ENCODE measurements at places on chromosomes 4 and X.

DNA sequence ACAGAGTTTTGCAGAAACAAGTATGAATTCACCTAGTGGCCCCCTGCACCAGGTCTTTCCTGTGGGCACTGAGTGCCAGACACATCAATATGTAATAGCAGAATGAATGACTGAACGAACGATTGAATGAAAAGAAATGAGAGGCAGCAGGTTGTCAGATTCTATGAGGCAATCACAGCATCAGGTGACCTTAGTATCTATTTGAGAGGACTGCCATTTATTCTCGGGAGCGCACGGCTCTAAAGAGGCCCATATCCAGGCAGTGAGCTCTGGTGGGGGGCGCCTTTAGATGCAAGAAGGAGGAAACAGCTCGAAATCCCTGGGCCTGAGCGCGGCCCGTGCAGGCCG is 528 bp upstream of the SLC25A4 start:
- DNase-seq: no peak

GRCh38 chr4:112706840-112707207 is 69.9 kb downstream of the LARP7 start:
- no peak for DNase-seq

DNA sequence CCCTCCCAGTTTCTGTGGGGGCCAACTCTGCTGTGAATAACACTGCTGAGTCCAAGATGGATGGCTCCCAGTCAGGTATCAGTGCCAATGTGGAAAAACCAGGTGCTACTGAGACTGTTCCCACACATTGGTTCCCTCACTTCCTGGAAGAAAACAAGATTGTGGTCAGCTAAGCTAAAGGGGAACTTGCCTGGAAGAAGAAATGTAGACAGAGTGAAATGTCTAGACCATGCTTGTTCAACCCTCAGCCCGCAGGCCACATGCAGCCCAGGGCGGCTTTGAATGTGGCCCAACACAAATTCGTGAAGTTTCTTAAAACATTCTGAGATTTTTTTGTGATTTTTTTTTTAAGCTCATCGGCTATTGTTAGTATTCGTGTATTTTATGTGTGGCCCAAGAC is 28.6 kb upstream of the UTP14A start:
- no peak for DNase-seq

GRCh38 chrX:151987108-151987507 is 12.6 kb upstream of the GABRE start:
- no peak for DNase-seq

- no peak for DNase-seq
These were observed 217.2 kb downstream of the SPRY1 start for GRCh38 chr4:123613586-123614344.

Data from cortex of kidney (tissue), 1 donor.